Naive thymus-derived CD4-positive, alpha-beta T cell (primary cell): ENCODE measurements at places on chromosomes 12 and 14. TPM values are rescaled to one million over a fixed set of nuclear protein-coding genes. Genes with fewer than 3 reads are reported as not detected.

- no peak for DNase-seq
These were observed 65.7 kb downstream of the DAD1 start for GRCh38 chr14:22523283-22523682.

GRCh38 chr12:6765634-6766581 is at the start of gene PTMS:
Gene PTMS (plus strand): TSS chr12:6766363. CDS start chr12:6766706, 343 bp downstream.
- no peak for DNase-seq

DNA sequence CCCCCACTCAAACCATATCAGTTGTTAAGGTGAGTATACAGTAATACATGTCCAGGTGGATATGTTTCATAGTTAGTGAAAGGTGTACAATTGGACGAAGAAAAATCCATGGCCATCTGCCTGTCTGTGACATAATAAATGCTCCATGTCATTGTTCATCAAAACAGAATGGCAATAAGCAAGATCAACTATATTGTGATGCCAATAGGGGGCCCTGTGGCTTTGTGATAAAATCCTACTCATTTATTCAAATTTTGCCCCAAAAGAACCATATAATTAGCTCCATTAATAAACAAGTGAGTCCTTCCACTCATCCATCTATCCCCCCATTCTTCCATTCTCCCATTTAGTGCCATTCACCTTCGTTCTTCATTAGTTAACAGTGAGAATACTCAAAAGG is 102.0 kb downstream of the MGST1 start:
- no peak for DNase-seq

GRCh38 chr12:79441534-79441933 is 249.2 kb downstream of the PAWR start:
- DNase-seq = no peak

DNA sequence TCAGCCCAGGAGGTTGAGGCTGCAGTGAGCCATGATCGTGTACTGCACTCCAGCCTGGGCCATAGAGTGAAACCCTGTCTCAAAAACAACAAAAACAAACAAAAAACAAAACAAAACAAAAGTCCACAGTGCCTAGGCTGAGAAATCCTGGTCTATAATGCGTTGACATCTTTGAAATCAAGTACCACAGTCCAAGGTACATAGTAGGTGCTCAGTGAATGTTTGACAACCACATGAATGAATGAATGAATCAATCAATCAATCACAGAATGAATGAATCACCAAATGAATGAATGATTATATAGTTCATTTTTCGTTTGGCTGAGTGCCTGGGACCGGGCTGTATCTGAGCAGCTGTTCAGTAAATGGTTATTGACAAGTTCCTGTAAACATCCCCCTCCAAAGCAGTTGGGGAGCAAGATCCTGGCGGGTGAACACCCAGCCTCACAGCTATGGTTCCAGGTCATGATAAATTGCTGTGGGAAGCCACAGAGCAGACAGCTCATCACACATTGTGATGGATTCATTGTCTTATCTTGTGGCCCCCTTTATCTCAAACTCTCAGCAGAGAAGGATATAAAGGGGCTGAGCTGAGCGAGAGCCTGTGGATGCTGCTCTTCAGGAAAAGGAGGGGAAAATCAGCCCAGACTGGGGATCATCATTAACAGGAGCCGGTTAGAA is 30.4 kb upstream of the IFT81 start:
- DNase-seq = no peak

GRCh38 chr12:2415568-2415944 is 362.8 kb downstream of the CACNA1C start:
- no peak for DNase-seq

GRCh38 chr12:23083267-23083666 is 458.3 kb downstream of the ETNK1 start:
- no peak for DNase-seq

GRCh38 chr14:32932914-32933628 is 5.6 kb upstream of the NPAS3 start:
- no peak for DNase-seq

GRCh38 chr12:45756666-45757065 is 27.2 kb downstream of the ARID2 start:
- no peak for DNase-seq

DNA sequence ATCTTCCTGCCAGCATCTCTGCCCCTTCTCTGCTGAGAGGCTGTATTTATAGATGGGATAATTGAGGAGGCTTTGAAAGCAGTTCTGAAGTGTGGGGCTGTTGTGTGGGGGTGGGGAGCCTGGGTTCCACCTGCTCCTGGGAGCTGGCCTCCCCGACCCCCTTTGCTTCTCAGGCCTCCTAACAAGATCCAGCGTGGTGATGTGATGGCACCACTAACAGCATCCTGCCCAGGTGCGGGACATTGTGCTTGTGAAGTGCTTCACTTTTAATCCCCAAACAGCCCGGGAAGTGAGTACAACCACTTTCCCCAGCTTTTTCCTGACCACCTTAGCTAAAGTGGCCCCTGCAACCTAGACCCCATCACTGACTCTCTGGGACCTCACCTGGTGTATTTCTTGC is 95.1 kb upstream of the NRXN3 start:
- DNase-seq = no peak

DNA sequence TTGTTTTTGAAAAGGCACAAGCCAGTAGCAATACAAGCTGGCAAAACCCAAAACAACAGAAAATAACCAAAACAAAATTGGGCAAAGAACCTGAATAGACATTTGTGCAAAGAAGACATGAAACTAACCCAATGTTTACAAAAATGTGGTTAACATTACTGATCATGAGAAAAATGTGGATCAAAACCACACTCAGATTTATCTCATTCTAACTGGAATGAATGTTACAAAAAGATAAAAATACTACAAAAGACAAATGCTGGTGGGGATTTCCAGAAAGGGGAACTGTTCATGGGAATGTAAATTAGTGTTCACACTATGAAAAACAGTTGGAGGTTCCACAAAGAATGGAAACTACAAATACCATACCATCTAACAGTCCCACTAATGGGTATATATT is 26.6 kb downstream of the ASCL4 start:
- DNase-seq = no peak

- DNase-seq = no peak
These were observed 41.6 kb downstream of the JAG2 start for GRCh38 chr14:105126981-105127329.

GRCh38 chr12:122293081-122293480 is 26.8 kb upstream of the VPS33A start:
- no peak for DNase-seq

DNA sequence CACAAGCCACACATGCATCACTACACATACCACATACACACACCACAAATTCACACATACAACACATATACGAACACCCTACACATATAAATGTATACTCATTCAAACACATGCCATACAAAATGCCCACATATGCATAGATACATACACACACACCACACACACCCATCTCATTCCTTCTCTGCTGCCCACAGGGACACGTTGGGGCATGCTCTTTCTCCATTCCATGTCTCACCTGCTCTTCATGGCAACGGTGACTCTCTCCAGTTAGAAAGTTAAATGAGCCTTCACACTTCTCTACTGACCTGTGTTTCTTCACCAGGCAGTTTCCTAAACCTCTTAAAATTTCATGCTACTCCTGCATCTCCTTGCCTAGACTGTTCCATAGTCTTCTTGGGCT is 1194.8 kb downstream of the BCL11B start:
- DNase-seq = no peak

GRCh38 chr14:39488600-39488999 is 56.4 kb upstream of the FBXO33 start:
- no peak for DNase-seq

GRCh38 chr12:123398550-123399254 is 14.8 kb downstream of the KMT5A start:
- DNase-seq = no peak

DNA sequence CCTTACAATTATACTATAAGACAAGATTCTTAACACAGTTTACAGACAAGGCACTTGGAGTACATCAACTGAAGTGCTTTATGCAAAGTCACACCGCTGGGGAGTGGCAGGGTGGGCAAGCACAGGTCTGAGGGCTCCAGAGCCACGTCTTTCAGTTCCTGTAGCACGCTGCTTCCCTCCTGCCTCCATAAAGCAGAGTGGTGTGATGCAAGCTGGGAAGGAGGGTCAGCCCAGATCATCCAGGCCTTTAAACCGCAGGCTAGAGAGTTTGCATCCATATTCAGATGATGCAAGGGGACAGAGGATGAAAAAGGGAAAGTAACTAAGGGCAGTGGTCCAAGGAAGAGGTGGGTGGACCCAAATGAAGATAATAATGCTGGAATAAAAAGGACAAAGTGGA is 132.6 kb downstream of the ITPR2 start:
- no peak for DNase-seq

The AQP2 gene
- total RNA-seq = not detected

The RIPK3 gene
- total RNA-seq = 19.9 TPM

The MLH3 gene
- 20.4 TPM for total RNA-seq

The MSI1 gene
- not detected for total RNA-seq

The PRICKLE1 gene
- not detected for total RNA-seq
